Effector memory CD8-positive, alpha-beta T cell (primary cell): ENCODE measurements at places on chromosomes 3 and 15.

DNA sequence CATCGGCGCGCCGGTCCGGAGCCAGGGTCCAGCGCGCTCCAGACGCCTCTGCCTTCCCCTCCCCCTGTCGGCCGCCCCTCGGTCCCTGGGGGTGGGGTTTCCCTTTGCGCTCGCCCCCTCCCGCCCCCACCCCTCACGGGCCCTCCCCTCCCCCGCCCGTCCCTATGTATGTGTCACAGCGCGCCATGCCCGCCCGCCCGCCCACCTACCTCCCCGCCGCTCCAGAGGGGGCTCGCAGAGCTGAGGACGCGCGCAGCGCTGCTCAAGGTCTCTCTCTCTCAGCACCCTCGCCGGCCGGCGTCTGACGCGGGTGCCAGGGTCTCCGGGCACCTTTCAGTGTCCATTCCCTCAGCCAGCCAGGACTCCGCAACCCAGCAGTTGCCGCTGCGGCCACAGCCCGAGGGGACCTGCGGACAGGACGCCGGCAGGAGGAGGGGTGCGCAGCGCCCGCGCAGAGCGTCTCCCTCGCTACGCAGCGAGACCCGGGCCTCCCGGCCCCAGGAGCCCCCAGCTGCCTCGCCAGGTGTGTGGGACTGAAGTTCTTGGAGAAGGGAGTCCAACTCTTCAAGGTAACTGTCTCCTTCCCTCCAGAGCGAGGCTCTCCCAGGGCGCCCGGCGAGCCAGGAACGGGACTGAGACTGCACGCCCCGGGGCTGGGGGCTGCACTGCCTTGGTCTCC, at the start of gene ACAN:
Gene ACAN (plus strand): TSS at position 196 of the 679 bp plus-strand sequence. CDS start 32,771 bp downstream, outside the sequence.
- DNase-seq = no peak

DNA sequence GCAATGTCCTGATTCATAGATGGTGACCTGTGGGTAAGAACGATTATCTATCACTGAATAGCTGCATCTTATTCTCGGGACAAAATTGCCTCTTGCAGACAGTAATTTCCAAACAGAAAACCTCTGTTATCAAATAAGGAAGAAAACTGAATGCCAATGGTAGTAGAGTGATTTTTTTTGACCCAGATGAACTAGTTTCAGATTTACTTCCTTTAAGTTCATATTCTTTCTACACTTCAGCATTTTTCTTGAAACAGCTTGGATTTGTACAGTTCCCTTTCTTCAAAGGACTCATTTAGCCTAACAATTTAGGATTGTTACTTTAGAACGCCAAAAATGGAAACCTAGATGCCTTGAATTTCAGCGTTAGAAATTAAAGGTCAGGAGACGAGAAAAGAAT, 14.6 kb downstream of the ETV5 start:
- DNase-seq = no peak

GRCh38 chr3:148131990-148132638, 565.6 kb upstream of the AGTR1 start:
- no peak for DNase-seq

DNA sequence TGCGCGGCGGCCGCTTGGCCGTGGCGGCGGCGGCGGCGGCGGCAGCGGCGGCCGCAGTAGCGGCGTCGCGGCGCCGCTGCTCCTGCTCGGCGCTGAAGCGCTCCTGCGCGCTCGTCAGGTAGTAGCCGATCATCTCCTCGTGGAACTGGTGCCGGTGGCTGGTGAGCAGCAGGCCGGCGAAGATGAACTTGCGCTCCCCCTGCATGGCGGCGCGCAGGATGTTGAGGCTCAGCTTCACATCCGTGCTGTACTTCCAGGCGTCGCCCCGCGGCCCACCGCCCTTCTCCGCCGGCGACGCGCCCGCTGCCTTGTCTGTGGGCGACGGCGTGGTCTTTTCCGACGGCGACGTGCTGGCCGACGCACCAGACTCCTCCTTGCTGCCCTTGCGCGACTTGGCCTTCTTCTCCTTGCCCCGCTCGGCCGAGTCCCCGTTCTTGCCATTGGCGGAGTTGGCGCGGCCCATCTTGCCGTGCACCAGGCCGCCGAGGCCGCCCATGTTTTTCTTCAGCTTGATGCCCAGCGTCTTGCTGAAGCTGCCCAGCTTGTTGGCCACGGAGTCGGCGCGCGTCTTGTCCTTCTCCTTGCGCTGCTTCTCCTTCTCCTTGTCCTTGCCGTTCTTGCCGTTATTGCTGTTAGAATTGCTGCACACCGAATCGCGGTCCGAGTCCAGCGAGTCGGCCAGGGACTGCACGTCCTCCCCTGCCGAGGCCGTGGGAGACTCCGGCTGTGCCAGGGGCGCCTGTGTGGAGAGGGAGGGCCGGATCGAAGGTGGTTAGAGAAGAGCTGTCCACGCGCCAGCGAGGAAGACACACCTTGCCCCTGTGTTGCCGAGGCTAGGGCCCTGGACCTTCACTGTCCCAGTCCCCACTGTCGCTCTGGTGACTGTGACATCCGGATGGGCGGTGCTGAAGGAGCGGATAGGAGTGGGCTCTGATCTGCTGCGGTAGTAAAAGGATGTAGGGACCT, 157.6 kb downstream of the KLF13 start:
- peak; percentile 41 for DNase-seq

DNA sequence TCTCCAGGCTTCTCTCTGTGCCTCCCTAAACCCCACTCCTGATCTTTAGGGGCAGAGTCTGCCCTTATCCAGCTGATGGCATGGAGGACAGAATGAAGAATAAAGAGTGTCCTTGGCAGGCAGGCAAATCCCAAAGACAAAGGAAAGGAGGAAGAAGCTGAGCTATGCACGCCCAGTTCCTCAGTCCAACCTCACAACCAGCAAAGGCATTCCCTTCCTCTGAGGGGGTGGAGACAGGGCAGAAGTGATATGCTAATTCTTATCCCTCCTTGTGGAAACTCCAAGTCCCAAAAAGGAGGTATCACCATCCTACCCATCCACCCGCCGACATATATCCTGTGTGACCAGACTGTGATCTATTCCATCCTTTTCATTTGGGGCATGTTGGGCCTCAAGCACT, 10.5 kb upstream of the CCDC54 start:
- no peak for DNase-seq

- DNase-seq = no peak
These were observed 43.1 kb downstream of the THRB start for GRCh38 chr3:24451461-24452099.

GRCh38 chr15:40906091-40906990, 12.1 kb downstream of the VPS18 start:
- DNase-seq = peak; percentile 70

DNA sequence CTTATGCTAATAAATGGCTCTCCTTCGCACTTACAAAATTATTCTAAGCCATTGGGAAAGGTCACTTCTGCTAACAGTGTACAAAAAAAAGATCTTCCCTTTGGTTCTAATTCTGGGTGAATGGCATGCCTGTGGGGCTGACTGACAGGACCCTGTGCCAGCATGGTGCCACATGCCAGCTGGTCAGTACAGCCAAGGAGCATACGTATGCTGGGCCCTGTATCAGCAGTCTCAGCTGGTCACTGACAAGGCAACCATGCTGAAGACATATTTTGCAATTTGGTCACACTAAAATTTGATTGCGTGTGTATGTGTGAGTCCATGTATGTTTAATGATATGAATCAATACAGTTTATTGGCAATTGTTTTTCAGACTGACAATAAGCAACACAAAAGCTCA, 246.1 kb downstream of the TBL1XR1 start:
- DNase-seq = no peak
